ENCODE measurements at places on chromosomes 2 and 18.

DNA sequence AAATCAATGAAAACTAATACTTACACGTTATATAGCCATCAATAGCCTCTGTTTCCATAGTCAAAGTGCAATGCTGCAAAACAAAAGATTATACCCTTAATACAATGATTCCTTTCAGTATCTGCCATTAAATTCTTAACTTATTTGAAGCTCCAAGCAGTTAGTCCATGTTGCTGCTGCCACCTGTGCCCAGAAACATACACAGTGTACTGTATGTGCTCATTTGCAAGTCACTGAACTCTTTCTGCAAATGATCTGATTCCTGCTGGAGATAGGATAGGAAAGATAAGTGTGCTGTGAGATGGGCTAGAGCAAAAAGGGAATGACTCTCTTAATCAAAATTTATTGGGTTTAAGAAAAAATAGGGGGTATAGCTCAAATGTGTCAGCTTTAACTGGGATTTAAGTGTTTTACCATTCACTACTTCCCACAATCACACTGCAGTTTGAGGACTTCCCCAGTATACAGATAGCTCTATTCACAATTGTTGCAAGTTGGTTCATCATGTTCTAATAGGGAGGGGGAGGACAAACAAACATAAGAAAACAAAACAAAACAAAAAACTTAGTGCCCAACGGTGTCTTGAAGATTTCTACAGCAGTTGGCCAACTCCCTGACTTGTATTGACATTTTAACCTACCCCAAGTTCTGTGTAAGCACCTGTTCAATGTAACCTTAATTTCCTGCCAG, 2.7 kb downstream of the IKZF2 start:
- no peak for DNase-seq

DNA sequence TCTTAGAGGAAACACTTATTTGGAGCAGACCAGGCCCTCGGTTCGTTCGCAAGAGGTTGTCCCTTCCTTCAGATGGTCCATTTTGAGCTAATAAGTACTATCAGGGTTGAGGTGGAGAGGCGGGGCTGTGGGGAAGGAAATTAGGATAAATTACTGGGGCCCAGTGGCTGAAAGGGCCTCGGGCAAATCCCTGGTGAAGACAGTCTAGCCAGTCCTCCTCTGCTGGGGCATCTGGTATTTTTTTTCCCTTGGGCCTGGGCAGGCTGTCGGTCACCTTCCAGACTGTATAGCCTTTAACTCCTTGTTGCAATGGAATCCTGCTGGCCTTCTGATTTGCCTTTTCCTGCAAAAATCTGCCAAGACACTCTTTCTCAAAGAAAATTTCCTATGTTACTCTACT, 1.7 kb upstream of the MYO3B start:
- DNase-seq = no peak

DNA sequence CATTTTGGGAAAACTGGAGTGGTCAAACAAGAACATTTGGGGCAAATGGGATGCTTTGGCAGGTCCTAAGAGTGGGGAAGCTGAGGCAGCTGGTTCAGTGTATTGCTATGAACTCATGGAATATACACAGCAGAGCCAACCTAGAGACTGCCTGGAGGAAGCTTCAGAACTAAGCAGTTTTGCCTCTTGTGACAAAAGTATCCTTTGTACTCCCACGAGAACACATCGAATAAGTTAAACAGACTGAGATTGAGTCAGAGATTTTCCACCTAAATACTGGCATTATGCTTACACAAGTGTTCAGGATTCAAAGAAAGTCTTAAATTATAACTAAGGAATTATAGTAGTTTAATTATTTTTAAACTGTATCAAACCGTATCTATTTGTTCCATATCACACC, 5.2 kb upstream of the ARMC9 start:
- no peak for DNase-seq

- DNase-seq = no peak
Measured at GRCh38 chr2:64905338-64906024, 83.7 kb upstream of the SLC1A4 start.

DNA sequence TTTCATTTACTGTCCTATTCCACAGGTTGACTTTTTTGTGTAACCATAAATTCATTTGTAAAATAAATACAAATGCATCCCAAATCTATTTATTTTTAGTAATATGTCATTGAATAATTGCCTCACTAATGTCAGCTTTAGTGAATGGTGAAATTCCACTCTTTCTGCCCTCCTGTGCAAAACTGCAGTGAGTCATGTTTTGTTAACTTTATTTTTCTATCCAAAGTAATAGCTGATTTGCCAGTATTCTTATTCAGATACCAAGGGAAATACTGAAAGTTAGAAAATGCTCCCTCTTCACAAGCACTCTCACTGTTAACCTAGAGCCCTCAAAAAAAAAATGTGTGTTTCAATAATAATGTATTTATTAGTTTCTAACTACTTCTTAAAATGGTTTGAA, 322.8 kb downstream of the RIT2 start:
- DNase-seq = no peak

GRCh38 chr18:56738184-56738583, 87.0 kb downstream of the WDR7 start:
- no peak for DNase-seq

- DNase-seq = no peak
Measured at GRCh38 chr18:45066886-45067285, 386.2 kb downstream of the SETBP1 start.

DNA sequence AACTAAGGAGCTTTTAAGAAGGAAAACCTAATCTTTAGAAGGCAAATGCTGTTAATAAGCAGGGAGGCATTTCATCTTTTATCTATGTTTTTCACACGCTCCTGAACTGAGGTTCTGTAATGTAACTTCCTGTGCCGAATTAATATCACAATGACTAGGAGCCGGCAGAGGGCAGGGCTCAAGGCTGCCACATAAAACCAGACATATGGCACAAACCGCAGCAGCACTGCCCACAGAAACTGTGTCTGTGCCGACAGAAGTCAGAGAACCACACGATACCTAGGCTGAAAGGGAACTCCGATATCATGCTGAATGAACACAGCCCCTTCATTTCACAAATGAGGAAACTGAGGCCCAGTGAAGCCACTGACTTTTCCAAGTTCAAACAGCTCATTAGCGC, 112.1 kb downstream of the EIPR1 start:
- no peak for DNase-seq

DNA sequence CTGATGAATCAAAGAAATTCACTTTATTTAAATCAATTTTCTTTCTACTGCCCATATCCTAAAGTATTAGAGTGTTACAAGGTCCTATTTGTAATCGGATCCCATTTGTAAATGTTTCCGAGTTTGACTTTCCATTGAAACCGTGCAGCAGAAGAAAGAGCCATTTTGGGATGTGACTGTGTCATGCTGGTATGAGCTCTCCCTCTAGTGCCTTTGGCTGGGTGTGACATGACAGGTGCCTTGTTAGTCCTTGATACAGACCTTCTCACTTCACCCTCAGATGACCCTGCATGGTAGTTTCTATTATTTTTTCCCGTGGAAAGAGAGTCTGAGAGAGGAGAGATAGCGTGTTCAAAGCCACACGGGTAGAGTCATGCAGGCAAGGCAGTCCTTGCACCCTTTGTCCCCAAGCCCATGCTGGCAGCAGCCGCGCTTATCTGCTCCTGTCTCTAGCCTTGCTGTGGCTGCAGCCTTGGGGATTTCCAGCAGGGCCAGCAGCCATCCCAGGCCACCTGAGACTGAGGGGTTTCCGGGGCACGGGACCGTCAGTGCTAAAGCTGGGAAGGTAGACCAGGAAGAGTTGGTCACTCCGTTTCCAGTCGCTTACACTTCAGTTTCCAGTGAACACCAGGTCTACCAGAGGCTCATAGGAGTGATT, 21.4 kb downstream of the CHMP1B start:
- DNase-seq = no peak

DNA sequence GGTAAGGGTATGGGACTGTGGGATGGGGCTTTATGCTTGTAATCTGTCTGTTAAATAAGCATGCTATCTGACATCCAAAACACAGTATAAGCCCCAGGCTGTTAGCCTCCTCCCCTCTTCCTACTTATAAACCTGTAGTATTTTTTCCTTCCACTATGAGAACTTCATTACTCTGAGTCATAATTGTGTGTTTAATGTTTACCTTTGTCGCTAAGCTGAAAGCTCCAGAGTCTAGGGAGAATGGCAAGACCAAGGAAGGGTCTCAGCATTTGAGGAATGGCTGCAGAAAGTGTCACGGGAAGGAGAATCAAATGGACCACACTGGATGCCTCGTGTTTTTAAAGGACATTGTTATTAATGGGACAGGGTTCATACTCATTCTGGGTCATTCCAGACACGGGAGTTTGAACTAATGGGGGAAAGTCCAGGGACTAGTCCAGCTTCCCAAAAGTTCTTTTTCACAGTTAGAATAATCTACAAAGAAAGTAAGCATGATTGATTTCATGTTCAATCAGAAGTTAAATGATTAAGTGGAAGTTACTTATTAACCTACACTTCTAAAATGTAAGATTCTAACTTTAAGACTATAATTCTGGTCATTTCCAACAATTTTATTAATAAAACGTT, 292.2 kb downstream of the AFF3 start:
- DNase-seq = no peak

GRCh38 chr2:235024191-235024860, 72.5 kb downstream of the SH3BP4 start:
- DNase-seq = no peak

- DNase-seq = no peak
Measured at GRCh38 chr2:82124629-82125028, 1820.1 kb upstream of the LRRTM1 start.

GRCh38 chr18:21636769-21637168, 24.7 kb downstream of the SNRPD1 start:
- DNase-seq = no peak

GRCh38 chr2:238264072-238264460, 24.2 kb upstream of the HES6 start:
- no peak for DNase-seq

GRCh38 chr2:237444071-237444470, 30.1 kb upstream of the COL6A3 start:
- DNase-seq = no peak

DNA sequence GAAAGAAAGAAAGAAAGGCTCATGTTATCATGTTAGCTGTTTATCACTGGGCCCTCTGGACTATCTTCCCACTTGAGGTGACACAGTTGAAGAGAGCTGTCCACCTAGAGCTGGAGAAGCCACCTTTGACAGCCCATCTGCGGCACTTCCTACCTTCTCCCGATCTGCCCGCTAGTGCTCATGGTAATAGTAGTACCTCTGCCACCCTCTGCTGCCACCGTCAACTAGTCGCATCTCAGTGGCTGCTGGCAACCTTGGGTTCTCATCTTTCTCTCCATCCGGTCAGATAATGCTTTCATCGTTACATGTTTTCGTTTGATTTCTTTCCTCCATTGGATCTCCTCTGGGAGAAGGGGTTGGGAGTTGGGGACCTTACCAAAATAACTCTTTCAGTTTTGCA, 63.2 kb upstream of the COPS8 start:
- no peak for DNase-seq

GRCh38 chr2:168490015-168490874, 34.2 kb downstream of the CERS6 start:
- DNase-seq = no peak

- DNase-seq = no peak
Measured at GRCh38 chr18:45276878-45277277, 338.4 kb upstream of the SLC14A2 start.

- DNase-seq = no peak
Measured at GRCh38 chr2:42547014-42547413, 21.4 kb upstream of the MTA3 start.

GRCh38 chr2:162433491-162433890, 89.6 kb downstream of the GCA start:
- DNase-seq = no peak

- no peak for DNase-seq
Measured at GRCh38 chr2:156110890-156111289, 221.6 kb downstream of the NR4A2 start.

GRCh38 chr2:138831691-138832090, 51.5 kb upstream of the NXPH2 start:
- no peak for DNase-seq

DNA sequence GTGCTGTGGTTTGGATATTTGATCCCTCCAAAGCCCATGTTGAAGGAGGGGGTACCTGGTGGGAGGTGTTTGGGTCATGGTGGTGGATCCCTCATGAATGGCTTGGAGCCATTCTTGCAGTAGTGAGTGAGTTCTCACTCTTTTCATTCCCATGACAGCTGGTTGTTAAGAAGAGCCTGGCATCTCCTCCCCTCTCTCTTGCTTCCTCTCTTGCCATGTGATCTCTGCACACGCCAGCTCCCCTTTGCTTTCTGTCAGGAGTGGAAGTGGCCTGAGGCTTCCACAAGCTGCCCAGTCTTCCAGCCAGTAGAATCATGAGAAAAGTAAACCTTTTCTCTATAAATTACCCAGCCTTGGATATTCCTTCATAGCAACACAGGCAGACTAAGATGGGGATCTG, 8.6 kb downstream of the ADD2 start:
- no peak for DNase-seq

GRCh38 chr2:211468877-211469663, 912.7 kb downstream of the CPS1 start:
- DNase-seq = no peak

GRCh38 chr18:8696749-8697211, 8.6 kb upstream of the MTCL1 start:
- DNase-seq = no peak

GRCh38 chr2:232332940-232333259, 45.7 kb upstream of the ALPP start:
- DNase-seq = no peak

- no peak for DNase-seq
Measured at GRCh38 chr2:189076120-189076519, 101.9 kb downstream of the COL3A1 start.

DNA sequence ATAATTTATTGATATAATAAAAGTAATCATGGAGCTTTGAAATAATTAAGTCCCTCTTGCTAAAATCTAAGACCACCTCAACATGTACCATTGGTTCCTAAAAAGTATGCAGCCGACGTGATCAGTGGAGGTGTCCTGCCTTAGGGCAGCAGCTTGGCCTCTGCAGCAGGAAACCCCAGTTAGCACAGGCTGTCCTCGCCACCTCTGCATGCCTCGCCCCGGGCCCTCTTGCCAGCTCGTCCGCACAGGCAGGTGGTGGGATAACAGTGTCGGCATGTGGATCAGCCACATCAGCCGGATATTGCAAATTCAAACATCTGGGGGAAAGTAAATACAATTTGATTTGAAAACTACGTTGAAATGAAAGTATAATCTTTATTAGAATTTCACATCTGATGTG, 22.9 kb downstream of the COA5 start:
- DNase-seq = no peak

- no peak for DNase-seq
Measured at GRCh38 chr2:60963190-60963589, 54.3 kb upstream of the PEX13 start.

All from cortex of kidney (tissue), 1 donor.